ENCODE measurements at places on chromosomes 3 and 15.

DNA sequence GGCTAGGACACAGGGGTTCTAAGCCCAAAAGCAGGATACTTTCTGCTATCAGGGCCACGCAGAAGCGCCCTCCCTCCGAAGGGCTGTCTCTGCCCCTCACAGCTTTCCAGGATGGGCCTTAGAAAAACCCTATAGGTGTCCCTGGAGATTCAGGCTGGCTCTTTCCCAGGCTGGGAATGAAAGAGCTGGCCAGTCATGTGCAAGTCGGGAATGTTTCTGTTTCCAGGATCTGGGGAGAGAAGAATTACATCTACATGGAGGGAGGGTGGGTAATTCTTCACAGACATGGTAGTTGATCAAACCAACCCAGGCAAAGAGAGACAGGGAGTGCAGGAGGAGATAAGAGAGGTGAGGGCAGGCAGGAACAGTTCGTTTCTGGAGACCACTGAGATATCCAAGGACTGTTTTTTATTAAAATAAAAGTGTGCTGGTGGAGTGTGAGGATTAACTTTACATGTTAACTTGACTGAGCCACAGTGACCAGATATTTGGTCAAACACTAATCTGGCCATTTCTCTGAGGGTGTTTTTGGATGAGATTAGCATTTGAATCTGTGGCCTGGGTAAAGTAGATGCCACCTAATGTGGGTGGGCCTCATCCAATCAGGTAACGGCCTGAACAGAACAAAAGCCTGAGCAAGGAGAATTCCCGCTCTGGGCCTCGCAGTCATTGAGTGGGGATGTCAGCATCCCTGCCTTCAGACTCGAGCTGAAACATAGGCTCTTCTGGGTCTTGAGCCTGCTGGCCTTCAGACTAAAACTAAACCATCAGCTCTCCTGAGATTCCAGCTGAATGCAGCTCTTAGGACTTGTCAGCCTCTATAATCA is 15.3 kb downstream of the NUP210 start:
- DNase-seq: no peak

DNA sequence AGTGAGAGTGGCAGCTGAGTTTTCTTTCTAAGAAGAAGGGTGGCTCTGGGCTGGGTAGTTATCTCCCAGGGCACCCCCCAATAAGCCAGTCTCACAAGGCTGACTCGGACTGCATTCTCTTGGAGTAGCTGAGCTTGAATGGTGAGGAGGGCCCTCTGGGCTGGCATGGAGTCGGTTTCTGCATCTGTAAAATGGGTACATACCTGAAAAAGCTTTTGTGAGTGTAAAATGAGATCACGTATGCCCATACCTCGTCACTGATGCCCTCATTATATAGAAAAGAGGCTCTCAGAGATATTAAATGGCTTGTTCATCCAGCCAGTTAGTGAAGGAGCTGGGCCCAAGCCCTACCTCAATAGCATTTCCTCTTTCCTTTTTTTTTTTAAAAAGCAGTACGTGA is 41.2 kb downstream of the SMAD6 start:
- no peak for DNase-seq

DNA sequence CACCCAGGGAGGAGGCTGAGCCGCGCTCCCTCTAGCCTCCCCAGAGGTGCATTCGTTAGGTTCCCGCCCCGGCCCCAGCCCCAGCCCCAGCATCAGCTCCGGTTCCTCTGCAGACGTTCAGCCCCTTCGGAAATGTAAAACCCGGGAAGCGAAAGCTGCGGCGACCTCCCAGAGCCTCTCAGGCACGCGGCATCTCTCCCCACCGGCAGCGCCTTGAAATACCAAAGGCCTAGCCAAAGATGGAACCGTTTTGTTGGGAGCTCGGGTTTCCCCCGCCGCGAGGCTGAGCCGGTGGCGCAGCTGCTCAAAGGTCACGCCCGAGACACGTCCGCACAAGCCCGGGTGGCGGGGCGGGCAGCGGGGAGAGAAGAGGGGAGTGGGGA is 77.8 kb upstream of the HES1 start:
- DNase-seq: peak; percentile 17

GRCh38 chr3:13072239-13072599 is 1.0 kb downstream of the IQSEC1 start:
- DNase-seq: no peak

DNA sequence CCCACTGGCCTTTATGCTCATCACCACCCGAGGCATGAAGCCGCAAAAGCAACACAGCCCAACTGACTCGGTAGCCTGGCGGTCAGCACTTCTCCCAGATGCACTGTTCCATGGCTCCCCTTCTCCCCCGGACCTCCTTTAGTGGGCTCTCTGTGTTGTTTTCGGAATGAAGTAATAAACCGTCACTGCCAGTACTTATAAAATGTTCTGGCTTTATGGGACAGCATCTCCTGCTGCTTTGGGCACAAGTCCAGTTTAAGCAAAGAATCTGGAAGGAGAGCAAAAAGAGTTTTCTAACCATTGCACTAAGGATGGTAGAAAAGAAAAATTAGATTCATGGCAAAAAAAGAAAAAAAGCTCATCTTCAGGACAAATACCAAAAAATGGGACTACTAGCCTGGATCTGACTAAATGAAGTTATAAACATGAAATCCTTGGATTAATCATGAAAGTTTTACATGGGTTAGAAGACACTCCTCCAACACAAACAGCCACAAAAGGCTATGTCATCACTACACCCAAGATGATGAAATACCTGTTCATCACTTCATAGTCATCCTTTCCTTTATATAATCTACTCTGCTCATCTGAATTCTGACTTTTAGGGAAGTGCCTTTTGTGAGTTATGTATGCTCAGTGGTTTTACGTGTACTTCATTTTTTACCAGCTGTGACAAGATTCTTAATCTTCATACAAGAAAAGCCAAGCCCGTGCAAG is 89.5 kb upstream of the UBE2E2 start:
- peak; percentile 78 for DNase-seq

DNA sequence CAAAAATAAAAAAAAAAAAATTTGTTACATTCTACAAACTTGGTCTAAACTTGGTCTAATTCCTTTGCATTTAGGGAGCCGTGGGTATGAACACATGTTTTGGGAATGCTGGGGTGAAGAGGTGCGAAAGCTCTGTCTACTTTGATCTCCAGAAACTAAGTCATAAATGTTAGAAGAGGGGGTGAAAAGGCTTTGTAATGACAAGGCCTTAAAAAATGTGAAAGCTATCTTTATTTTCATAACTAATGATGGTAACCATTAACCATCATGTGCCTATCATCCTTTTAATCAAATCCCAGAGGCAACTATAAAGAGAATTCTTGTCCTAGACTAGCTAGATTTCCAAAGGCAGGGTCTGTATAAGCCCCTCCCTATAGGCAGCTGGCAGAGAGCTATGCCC is 60.9 kb downstream of the PRICKLE2 start:
- no peak for DNase-seq

GRCh38 chr3:13023235-13023970 is 49.8 kb downstream of the IQSEC1 start:
- no peak for DNase-seq

- no peak for DNase-seq
Measured at GRCh38 chr3:102089904-102090720, 240.8 kb downstream of the NFKBIZ start.

DNA sequence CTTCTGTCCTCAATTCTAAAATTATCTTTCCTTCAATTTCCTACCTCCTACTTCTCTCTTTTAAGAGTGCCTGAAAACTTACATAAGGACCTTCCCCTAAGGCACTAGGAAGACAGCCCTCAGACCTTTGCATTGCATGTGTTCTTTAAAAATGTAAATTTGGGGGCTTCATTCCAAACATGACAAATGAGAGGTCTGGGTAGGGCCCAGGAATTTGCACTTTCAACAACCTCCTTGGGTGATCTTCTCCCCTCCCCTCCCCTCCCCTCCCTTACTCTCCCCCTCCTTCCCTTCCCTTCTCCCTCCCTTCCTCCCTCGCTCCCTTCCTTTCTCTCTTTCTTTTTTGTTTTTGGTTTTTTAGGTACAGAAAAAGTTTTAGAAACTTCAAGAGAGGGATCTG is 18.7 kb downstream of the USF3 start:
- DNase-seq: no peak

GRCh38 chr15:37528432-37528831 is 406.0 kb upstream of the TMCO5A start:
- DNase-seq: no peak
